ENCODE measurements at places on chromosomes 7 and 10. TPM values are rescaled to one million over a fixed set of nuclear protein-coding genes. Genes with fewer than 3 reads are reported as not detected.

The CABCOCO1 gene
- total RNA-seq: 1.7 TPM

The BICC1 gene
- 72.9 TPM for total RNA-seq

The CDC14C gene
- 0.17 TPM for total RNA-seq

The CCL24 gene
- total RNA-seq: not detected

The A1CF gene
- not detected for total RNA-seq

The SLC18A3 gene
- total RNA-seq: not detected

The AASS gene
- 30.3 TPM for total RNA-seq

The GPR26 gene
- not detected for total RNA-seq

The LLCFC1 gene
- not detected for total RNA-seq

The PIK3CG gene
- total RNA-seq: not detected

The SVOPL gene
- not detected for total RNA-seq

The DNAJB9 gene
- 10.8 TPM for total RNA-seq

The ZNF488 gene
- not detected for total RNA-seq

The GPER1 gene
- 4.9 TPM for total RNA-seq

The TFR2 gene
- not detected for total RNA-seq

The OR2A2 gene
- not detected for total RNA-seq

The BTBD16 gene
- total RNA-seq: 0.15 TPM

The LEP gene
- not detected for total RNA-seq

The SEC23IP gene
- 27.5 TPM for total RNA-seq

The SH2B2 gene
- total RNA-seq: 3.3 TPM

The COMMD3 gene
- total RNA-seq: 36.9 TPM

The RBM20 gene
- not detected for total RNA-seq

The PHKG1 gene
- 0.99 TPM for total RNA-seq

The AS3MT gene
- 7.6 TPM for total RNA-seq

The RADIL gene
- total RNA-seq: 1.3 TPM

The VSTM4 gene
- total RNA-seq: 8.7 TPM

The TAS2R3 gene
- 1.8 TPM for total RNA-seq

The TMEM273 gene
- total RNA-seq: not detected

The PSPH gene
- 50.3 TPM for total RNA-seq

The ACSL5 gene
- total RNA-seq: 5.0 TPM

The IDI2 gene
- total RNA-seq: not detected

The HEPACAM2 gene
- total RNA-seq: not detected

The FXYD4 gene
- total RNA-seq: not detected

The HBP1 gene
- total RNA-seq: 108 TPM

The TBX20 gene
- not detected for total RNA-seq

The METTL27 gene
- 36.6 TPM for total RNA-seq

The MAGI2 gene
- total RNA-seq: 33.2 TPM

The LMBR1 gene
- total RNA-seq: 51.2 TPM

The CCDC172 gene
- total RNA-seq: not detected

The NPY gene
- total RNA-seq: not detected

The CRHR2 gene
- not detected for total RNA-seq

The KLF14 gene
- under 0.01 TPM for total RNA-seq

The TSPAN33 gene
- total RNA-seq: 0.15 TPM

The PPP1R9A gene
- 1.7 TPM for total RNA-seq

The TMEM213 gene
- total RNA-seq: not detected

The RBP3 gene
- total RNA-seq: not detected

The ZNF680 gene
- total RNA-seq: 10.3 TPM

The GARIN1A gene
- total RNA-seq: 1.5 TPM

The PRKRIP1 gene
- 16.7 TPM for total RNA-seq

The CLRN3 gene
- not detected for total RNA-seq

The ARHGAP22 gene
- 70.8 TPM for total RNA-seq

The UBE3C gene
- 96.6 TPM for total RNA-seq

The TEX47 gene
- not detected for total RNA-seq

The PPP1R17 gene
- not detected for total RNA-seq

Data from smooth muscle cell of trachea (primary cell).